ENCODE measurements at places on chromosomes 2 and 18. TPM values are rescaled to one million over a fixed set of nuclear protein-coding genes. Genes with fewer than 3 reads are reported as not detected.

FLACC1 gene
- total RNA-seq, result 0.87 TPM

ST8SIA3 gene
- total RNA-seq, result not detected

PAIP2B gene
- 2.0 TPM for total RNA-seq

KHK gene
- total RNA-seq, result 2.4 TPM

AQP12B gene
- total RNA-seq, result not detected

KCNIP3 gene
- 0.11 TPM for total RNA-seq

CYP26B1 gene
- total RNA-seq, result under 0.01 TPM

NPPC gene
- total RNA-seq, result not detected

TUBA3D gene
- total RNA-seq, result not detected

IGFBP5 gene
- total RNA-seq, result 2.0 TPM

CKAP2L gene
- total RNA-seq, result 0.76 TPM

LYG2 gene
- total RNA-seq, result not detected
